Esophagus muscularis mucosa (tissue), 4 donors: ENCODE measurements at places on chromosomes 5 and 9. TPM values are rescaled to one million over a fixed set of nuclear protein-coding genes. Genes with fewer than 3 reads are reported as not detected.
A peak's percentile ranks its signal among the peaks of the same experiment; 100 is the strongest.

- no peak overlapping the region for H3K4me3 ChIP-seq
- H3K27ac ChIP-seq = peak overlapping the region; percentile 76
- no peaks in the 10 kb centered on the region for H3K36me3 ChIP-seq
- H3K27me3 ChIP-seq = no peaks in the 10 kb centered on the region
- H3K4me1 ChIP-seq = peaks cover 97% of the 10 kb centered on the region
These were observed 8.1 kb downstream of the NDST1 start for GRCh38 chr5:150516011-150516410.

GRCh38 chr9:121645003-121645402 is 6.4 kb upstream of the DAB2IP start:
- H3K27ac ChIP-seq = no peak overlapping the region
- peaks cover 46% of the 10 kb centered on the region for H3K4me1 ChIP-seq
- H3K4me3 ChIP-seq = no peak overlapping the region

DNA sequence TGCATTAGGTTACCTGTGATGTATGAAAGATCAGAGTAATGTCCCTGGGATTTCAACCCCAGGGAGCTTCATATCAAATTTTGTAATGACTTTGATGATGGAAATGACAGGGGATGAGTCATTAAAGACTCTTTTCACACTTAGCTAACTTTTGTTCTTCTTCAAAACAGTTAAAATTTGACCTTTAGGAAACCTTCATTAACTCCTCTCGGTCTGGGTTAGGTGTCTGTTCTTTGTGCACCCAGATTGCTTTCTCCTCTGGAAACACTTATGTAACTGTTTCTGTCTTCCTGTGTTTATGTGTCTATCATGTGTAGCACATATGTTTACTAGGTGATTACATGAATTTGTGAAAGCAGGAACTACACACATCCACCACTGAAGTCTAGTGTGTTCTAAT is 1.6 kb downstream of the SRFBP1 start:
- H3K4me3 ChIP-seq = no peak overlapping the region
- no peaks in the 10 kb centered on the region for H3K27me3 ChIP-seq
- DNase-seq = no peak
- no peaks in the 10 kb centered on the region for H3K36me3 ChIP-seq
- peaks cover 12% of the 10 kb centered on the region for H3K4me1 ChIP-seq
- no peak overlapping the region for H3K27ac ChIP-seq

- H3K36me3 ChIP-seq = no peaks in the 10 kb centered on the region
- no peak for DNase-seq
- H3K27me3 ChIP-seq = no peaks in the 10 kb centered on the region
- H3K4me3 ChIP-seq = no peak overlapping the region
- no peak overlapping the region for H3K27ac ChIP-seq
These were observed 314.2 kb upstream of the DAP start for GRCh38 chr5:11075035-11075805.

DNA sequence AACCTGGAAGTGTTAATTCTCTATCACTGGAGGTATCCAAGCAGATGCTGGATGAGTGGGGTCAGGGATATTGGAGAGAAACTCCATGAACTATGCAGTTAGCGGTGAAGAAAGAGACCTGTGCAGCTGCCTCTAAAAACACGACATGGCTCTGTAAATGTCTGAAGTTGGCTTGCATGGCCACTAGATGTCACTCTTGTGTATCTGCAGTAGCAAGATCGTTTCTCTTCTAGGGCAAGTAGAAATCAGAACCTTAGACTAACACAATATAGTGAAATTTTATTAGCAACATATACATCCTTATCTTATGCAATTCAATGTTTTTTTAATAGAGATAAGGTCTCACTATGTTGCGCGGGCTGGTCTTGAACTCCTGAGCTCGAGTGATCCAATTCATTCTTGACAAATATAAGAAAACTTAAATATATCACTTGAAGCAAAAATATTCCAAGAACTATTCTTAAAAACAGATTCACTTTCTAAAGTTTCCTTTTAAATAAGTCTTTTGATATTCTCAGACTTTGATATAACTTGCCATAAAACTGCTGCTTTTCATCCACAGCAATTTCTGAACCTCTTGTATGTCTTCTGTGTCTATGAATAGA is 2.9 kb downstream of the OR2S2 start:
- H3K4me1 ChIP-seq = peaks cover 5% of the 10 kb centered on the region
- H3K36me3 ChIP-seq = no peaks in the 10 kb centered on the region
- H3K27ac ChIP-seq = no peak overlapping the region
- no peaks in the 10 kb centered on the region for H3K27me3 ChIP-seq

- peak overlapping the region; percentile 30 for H3K4me3 ChIP-seq
- H3K36me3 ChIP-seq = no peaks in the 10 kb centered on the region
- no peaks in the 10 kb centered on the region for H3K27me3 ChIP-seq
- no peak for DNase-seq
- H3K27ac ChIP-seq = no peak overlapping the region
These were observed 12.6 kb downstream of the PBX3 start for GRCh38 chr9:125759764-125760129.

DNA sequence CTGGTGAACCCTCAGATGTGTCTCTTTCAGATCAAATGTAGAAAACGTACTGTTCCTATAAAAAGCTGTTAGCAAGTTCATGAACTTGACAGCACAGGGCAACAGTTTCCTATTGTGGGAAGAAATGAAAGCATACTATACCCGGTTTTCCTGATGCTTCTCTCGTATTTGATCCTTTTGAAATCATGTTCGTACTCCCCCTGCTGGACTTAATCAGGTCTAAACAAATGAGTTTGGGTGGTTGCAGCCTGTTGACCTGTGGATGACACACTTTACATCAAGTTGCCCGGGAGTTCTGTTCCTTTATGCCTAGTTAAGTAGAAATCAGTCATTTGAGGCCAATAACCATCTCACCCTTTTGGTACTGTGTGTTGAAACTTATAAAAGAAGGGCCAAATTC is 1992.3 kb downstream of the MAT2B start:
- H3K27me3 ChIP-seq = no peaks in the 10 kb centered on the region
- H3K4me3 ChIP-seq = no peak overlapping the region
- no peak overlapping the region for H3K27ac ChIP-seq
- DNase-seq = no peak
- H3K4me1 ChIP-seq = no peaks in the 10 kb centered on the region

GRCh38 chr5:174410716-174411478 is 313.5 kb upstream of the MSX2 start:
- peak; percentile 79 for DNase-seq
- no peak overlapping the region for H3K4me3 ChIP-seq
- H3K27me3 ChIP-seq = no peaks in the 10 kb centered on the region

GRCh38 chr5:95743877-95744276 is 12.7 kb downstream of the RHOBTB3 start:
- no peak overlapping the region for H3K27ac ChIP-seq
- H3K36me3 ChIP-seq = peaks cover 9% of the 10 kb centered on the region
- H3K4me3 ChIP-seq = no peak overlapping the region
- H3K4me1 ChIP-seq = peaks cover 8% of the 10 kb centered on the region

GRCh38 chr9:90442723-90443122 is 199.9 kb downstream of the DIRAS2 start:
- no peak overlapping the region for H3K4me3 ChIP-seq
- no peaks in the 10 kb centered on the region for H3K4me1 ChIP-seq
- DNase-seq = no peak
- no peak overlapping the region for H3K27ac ChIP-seq

DNA sequence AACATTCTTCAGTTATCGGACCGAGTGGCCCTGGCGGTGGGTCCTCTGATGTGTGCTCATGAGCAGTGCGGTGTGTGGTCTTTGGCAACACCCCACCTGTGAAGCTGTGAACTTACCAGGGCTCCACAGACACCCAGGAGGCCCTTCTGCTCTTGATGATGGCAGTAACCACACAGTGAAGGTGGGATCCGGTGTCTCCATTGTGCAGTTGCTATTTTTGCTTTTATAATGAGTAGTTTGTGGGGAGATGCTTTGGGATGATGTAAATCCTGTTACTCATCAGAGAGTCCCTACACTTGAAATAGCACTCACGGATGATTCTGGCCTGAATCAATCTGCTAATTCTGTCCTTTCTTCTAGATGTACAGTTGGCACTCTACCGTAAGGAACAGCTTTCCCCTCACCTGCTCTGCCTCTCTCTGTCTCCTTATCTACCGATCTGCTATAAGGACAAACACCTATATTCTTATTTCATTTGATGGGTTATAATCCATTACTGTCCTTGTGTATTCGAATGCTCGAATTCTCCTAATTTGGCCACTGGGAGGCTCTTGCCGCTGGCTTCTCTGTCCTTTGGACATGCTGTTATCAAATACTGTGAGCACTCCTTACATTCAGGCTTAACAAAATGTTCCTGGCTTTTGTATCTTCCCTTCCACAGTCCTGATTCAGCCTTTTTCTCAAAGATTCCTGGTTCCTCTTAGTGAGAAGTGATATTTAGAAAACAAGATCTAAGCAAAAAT is 20.2 kb downstream of the ATPSCKMT start:
- H3K4me3 ChIP-seq = no peak overlapping the region
- H3K27me3 ChIP-seq = no peaks in the 10 kb centered on the region
- no peak overlapping the region for H3K27ac ChIP-seq
- DNase-seq = no peak
- no peaks in the 10 kb centered on the region for H3K4me1 ChIP-seq

- peaks cover 2% of the 10 kb centered on the region for H3K4me1 ChIP-seq
- H3K4me3 ChIP-seq = no peak overlapping the region
- H3K27me3 ChIP-seq = no peaks in the 10 kb centered on the region
- H3K27ac ChIP-seq = no peak overlapping the region
These were observed 79.1 kb downstream of the FEM1C start for GRCh38 chr5:115465431-115465830.

DNA sequence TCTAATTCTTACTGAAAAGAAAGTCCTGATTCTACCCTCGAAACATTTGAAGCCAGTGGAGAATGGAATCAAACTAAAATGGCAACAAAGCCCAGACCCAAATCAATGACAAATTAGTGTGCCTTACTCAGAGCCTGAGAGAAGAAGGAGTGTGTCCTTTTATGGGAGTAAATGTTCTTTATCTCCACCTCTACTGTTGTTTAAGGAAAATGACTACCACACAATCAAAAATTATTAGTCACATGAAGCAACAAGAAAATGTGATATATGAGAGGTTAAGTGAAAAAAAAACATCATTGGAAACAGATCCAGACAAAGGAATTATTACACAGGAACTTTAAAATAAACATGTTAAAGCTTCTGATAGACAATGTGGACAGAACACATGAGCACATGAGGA is 49.7 kb upstream of the FOXB2 start:
- no peaks in the 10 kb centered on the region for H3K4me1 ChIP-seq
- H3K27ac ChIP-seq = no peak overlapping the region
- H3K27me3 ChIP-seq = no peaks in the 10 kb centered on the region
- DNase-seq = no peak
- H3K36me3 ChIP-seq = no peaks in the 10 kb centered on the region

- H3K4me1 ChIP-seq = no peaks in the 10 kb centered on the region
- DNase-seq = no peak
- peak overlapping the region; percentile 30 for H3K4me3 ChIP-seq
- H3K27me3 ChIP-seq = no peaks in the 10 kb centered on the region
- H3K36me3 ChIP-seq = no peaks in the 10 kb centered on the region
These were observed 112.5 kb downstream of the FAM174A start for GRCh38 chr5:100647461-100648230.

- H3K4me3 ChIP-seq = no peak overlapping the region
- peaks cover 18% of the 10 kb centered on the region for H3K4me1 ChIP-seq
- H3K36me3 ChIP-seq = no peaks in the 10 kb centered on the region
- H3K27ac ChIP-seq = no peak overlapping the region
These were observed 3.9 kb upstream of the SLC26A2 start for GRCh38 chr5:149956685-149957084.

- peaks cover 7% of the 10 kb centered on the region for H3K36me3 ChIP-seq
These were observed 107.9 kb downstream of the RASGRF2 start for GRCh38 chr5:81068063-81068462.

DNA sequence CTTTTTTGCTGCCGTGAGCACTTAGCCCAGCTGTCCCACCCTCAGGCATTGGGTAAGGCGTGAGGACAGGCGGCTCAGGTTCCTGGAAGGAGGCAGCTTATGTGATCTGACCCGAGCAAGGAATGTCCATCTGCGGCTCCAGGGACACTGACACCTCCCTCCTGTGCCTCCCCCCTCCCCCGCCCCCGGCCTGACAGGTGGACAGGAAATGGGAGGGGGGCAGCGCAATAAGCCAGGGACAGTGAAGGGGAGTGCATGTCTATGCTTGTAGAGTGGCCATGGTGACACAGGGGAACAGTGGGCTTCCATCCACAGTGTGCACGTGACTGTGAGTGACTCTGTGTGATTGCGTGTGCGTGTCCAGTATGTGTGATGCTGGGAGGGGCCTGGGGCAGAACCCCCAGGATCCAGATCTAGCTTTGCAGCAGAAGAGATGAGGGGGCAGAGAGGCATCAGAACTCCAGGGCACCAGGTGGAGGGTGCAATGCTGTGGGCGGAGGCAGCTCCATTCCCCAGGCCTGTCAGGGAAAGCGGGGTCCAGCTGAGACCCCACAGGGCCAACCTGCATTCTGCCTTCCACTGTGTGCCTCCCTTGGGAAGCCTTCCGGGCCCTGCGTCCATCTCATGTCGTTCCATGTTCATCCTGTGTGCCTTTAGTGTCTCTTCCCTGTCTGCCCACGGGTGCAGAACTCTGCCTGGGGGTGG is 30.5 kb downstream of the CNTFR start:
- no peak overlapping the region for H3K4me3 ChIP-seq
- no peaks in the 10 kb centered on the region for H3K36me3 ChIP-seq
- peaks cover 9% of the 10 kb centered on the region for H3K4me1 ChIP-seq

- H3K4me1 ChIP-seq = no peaks in the 10 kb centered on the region
- no peaks in the 10 kb centered on the region for H3K36me3 ChIP-seq
- no peak for DNase-seq
- no peak overlapping the region for H3K4me3 ChIP-seq
These were observed 742.9 kb downstream of the TLR4 start for GRCh38 chr9:118446943-118447639.

The HACD4 gene
- 15.4 TPM for total RNA-seq

The DMGDH gene
- total RNA-seq = 3.3 TPM

The FOXI1 gene
- total RNA-seq = not detected

The PHYKPL gene
- total RNA-seq = 45.1 TPM

The EFNA5 gene
- 3.8 TPM for total RNA-seq

The SAPCD2 gene
- not detected for total RNA-seq

The DOCK8 gene
- 45.1 TPM for total RNA-seq

The CBY3 gene
- total RNA-seq = not detected

The POLR3G gene
- 1.5 TPM for total RNA-seq

The DAPK1 gene
- total RNA-seq = 51.7 TPM

The SPINK5 gene
- total RNA-seq = not detected

The DOCK2 gene
- total RNA-seq = 12.3 TPM

The PCDHA4 gene
- total RNA-seq = 1.1 TPM

The PCDHGA3 gene
- 1.9 TPM for total RNA-seq

The AGXT2 gene
- not detected for total RNA-seq

The NIM1K gene
- 1.6 TPM for total RNA-seq
